Frontal cortex (tissue), 4 donors: ENCODE measurements at places on chromosomes 7 and 10. TPM values are rescaled to one million over a fixed set of nuclear protein-coding genes. Genes with fewer than 3 reads are reported as not detected.

The FAM13C gene
- total RNA-seq, result 20.8 TPM

DNA sequence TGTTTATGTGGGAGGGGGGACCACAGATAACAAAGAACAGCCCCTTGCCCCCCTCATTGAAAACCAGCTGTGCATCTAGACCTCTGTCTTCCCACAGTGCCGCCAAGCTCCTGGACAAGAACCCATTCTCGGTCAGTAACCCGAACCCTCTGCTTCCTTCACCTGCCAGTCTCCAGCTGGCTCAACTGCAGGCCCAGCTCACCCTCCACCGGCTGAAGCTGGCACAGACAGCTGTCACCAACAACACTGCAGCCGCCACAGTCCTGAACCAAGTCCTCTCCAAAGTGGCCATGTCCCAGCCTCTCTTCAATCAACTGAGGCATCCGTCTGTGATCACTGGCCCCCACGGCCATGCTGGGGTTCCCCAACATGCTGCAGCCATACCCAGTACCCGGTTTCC is 91.0 kb upstream of the PDCD4 start:
- DNase-seq, result no peak

DNA sequence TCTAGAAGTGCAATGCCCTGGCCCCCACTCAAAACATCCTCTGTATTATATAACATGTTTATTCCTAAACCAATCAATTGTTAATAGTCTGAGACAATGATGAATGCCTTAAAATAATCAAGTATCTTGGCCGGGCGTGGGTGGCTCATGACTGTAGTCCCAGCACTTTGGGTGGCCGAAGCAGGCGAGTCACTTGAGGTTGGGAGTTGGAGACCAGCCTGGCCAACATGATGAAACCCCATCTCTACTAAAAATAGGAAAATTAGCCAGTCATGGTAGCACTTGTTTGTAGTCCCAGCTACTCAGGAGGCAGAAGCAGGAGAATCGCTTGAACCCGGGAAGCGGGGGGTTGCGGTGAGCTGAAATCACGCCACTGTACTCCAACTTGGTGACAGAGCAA is 29.4 kb upstream of the CACNA2D1 start:
- no peak for DNase-seq

GRCh38 chr7:129489491-129489890 is 12.8 kb upstream of the SMKR1 start:
- no peak for DNase-seq

GRCh38 chr7:45182856-45183710 is 25.5 kb downstream of the RAMP3 start:
- DNase-seq, result no peak

- no peak for DNase-seq
Observed at GRCh38 chr10:102651455-102652169, 7.3 kb downstream of the TRIM8 start.

- no peak for DNase-seq
Observed at GRCh38 chr10:60654813-60655464, 123.3 kb upstream of the CDK1 start.

- DNase-seq, result no peak
Observed at GRCh38 chr10:43706166-43706565, 57.5 kb upstream of the ZNF32 start.

- DNase-seq, result no peak
Observed at GRCh38 chr7:7704867-7705266, 13.5 kb downstream of the RPA3 start.

DNA sequence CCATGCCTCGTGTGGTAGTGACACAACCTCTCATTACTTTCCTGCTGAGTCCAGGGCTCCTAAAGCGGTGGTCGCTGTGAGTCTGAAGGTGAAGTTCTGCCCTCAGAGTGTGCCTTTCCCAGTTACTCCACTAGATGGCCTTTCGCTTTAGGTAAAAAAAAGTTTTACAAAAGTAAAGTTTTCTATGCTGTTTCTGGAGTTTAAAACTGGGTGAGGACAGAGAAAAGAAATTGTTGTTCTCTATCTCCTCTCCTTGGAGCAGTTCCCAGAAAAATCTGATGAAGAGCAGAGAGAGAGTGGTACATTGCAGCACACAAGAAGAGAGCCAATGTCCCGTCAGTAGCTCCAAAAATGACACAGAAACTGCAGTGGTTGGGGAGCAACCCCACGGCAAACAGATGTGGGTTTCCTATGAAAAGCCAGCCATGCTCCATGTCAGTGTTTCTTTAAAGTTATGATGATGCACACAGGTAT is 257.1 kb downstream of the GLI3 start:
- DNase-seq, result no peak

- no peak for DNase-seq
Observed at GRCh38 chr10:128623776-128624175, 497.6 kb upstream of the MKI67 start.

DNA sequence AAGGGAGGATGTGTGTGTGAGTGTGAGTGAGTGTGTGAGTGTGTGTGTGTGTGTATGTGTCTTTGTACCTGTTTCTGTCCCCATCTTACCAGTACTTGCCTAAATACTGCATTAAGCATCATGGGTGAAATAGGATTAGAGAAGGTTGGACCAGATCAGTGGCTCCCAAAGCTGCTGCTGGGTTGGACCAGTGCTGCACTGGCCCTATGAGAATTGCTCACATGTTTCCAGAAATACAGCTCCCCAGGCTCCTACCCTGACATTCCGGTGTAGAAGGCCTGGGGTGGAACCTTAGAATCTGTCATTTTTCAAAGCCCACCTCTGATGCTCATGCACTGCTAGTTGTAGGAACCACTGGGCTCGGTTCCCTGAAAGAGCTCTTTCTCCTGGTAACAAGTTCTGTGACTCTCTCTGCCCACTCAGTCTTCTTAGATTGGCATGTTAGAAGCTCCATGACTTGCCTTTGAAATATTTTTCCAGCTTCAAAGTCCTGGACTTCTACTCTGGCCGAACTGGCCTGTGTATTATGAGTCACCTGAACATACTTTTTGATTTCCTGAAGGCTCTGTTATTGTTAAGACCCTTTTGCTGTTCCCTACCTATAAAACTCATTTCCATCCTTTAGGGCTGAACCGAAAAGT is 224.7 kb downstream of the CUX1 start:
- no peak for DNase-seq

DNA sequence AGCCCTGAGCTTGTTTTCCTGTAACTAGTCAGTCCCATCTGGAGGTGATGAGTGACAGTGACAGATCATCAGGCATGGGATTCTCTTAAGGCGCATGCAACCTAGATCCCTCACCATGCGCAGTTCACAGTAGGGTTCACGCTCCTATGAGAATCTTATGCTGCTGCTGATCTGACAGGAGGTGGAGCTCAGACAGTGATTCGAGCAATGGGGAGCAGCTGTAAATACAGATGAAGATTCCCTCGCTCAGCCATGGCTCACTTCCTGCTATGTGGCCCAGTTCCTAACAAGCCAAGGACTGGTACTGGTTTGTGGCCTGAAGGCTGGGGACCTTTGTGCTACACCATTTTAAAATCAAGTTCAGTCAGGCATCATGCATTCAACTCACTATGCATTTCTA is 221.7 kb downstream of the KIAA1217 start:
- DNase-seq, result no peak

GRCh38 chr7:140206616-140207389 is 30.0 kb upstream of the KDM7A start:
- no peak for DNase-seq
